Psoas muscle (tissue), 8 donors: ENCODE measurements at places on chromosomes 5 and 9.

- no peak for DNase-seq
Measured at GRCh38 chr5:151820271-151820670, 48.5 kb downstream of the G3BP1 start.

DNA sequence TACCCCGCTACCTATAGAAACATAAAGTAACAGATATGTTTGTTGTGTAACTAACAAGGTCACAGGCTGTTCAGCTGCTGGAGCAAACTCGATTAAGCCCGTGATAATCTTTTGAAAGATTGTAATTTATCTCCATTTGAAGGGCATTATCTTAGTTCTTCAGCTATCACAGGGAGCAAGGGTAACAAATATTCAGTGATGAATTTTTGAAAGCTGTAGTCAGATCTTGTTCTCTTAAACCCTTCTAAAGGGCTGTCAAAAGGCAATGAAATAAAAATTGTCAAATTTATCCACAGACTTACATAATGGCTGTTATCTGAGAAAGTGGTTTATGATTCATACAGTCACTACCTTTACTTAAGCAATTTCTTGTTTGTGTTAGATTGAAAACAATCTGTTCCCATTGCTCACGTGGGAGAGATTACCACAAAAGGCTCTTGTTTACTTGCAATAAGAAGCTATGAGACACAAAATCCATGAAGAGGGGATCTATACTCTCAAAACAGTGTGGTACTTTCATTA, 78.3 kb upstream of the ZNF608 start:
- DNase-seq, result no peak

DNA sequence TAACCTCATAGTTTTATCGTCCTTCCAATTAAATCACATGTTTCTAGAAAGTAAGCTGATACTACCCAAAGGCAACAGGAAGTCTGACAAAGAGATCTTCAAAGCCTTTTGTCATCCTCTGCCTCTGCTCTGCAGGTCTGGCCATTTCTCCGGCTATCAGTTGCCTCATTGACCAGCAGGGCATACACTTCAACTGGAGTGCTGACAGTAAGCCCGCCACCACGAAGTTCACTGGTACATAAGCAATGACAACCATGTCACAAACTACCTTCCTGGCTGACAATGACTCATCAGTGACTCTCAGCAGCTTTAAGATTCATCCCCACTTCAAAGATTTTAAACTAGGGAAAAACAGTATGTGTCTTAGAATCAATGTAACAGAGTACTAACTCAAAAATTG, 20.6 kb downstream of the SPTLC1 start:
- DNase-seq, result no peak

- no peak for DNase-seq
Measured at GRCh38 chr9:124686918-124687317, 84.2 kb downstream of the NR6A1 start.

DNA sequence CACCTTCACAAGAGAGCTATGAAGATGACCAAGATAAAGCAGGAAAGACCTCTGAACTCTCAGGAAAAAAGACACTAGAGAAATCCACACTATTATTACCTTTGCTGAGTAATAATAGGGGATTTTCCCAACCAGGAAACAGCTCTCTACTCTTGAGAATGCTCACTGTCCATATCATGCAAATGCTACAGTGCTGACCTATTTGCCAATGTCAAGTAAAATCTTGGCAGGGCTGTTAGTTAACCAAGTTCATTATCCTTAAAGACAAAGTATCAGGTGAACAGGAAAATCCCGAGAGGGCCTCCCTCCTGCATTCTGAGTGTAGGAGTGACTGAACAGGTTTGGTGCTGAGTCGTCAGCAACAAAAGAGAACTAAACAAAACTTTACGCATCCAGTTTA, 306.6 kb downstream of the ACTL7B start:
- DNase-seq, result no peak

DNA sequence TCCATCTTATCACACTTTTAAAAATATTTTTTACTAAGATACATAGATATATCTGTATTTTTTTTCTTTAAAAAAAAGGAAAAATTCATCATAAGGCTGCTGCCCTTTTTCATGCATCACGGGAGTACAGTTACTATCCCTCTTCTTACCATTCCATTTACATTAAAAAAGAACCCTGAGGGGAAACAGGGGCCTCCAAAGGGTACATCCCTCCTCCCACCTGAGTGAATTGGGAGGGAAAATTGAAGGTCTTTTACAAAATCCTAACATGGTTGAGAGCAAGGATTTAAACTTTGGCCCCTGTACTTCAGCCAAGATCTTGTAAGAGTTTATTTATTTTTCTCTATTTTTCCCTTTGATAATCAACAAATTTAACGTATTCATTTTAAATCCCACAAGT, 319.2 kb downstream of the MLLT3 start:
- DNase-seq, result no peak

DNA sequence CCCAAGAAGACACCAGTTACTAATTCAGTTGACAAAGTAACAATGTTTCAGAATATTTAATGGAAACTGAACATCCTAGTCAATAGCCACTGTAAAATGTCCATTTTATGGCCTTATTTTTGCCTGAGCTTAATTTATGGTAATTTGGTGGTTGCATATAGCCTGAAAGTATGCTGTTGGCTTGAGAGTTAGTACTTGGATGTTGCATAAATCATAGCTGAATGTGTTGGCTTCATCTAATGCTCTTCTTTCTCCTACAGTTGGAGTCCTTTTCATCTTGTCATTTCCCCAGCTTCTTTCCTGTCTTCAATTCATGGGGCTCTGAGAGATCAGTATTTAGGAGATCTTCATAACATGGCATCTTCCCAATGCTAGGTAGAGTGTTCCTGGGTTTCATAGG, 164.6 kb downstream of the MAT2B start:
- no peak for DNase-seq

DNA sequence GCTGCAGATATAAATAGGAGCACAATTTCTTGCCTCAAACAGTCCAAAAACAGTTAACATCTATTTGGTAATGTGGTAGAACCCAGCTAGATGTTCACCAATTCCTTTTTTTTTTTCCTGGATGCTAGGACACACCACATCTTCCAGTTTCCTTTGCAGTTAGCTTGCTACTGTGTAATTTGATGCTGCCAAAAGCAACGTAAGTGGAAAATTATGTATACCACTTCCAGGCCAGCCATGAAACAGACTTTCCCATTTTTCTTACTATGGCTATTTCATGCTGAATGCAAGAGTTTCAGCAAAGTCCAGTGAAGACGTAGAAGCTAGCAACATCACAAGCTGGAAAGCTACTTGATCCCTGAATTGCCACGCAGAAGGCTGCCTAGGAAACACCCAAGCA, 667.2 kb downstream of the TLE1 start:
- DNase-seq, result no peak

DNA sequence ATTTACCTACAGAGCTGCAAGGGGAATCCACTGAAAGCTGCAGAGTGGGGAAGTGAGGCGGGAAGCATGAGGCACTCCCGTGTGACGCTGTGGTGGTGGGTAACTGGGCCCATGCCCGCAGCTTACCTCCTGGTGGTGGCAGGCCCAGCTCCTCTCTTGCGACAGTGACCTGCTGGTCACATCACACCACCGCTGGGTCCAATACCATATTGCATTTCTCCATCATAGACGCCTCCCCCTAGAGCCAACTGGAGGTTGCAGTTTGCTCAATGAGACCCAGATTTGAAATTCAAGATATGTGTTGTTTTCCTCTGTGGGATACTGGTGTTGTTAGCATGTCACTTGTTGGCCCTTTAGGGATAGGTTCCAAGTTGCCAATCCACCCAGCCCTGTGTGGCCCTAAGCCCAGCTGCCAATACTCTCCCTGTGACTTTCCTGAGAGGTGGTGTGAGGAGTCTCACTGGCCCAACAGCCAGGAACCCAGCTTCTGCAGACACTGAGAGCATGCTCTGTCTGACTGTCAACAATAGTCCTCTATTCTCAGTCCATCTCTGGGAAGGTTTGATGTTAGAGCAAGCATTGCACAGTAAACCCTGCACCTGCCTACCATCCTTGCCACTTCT, 428.3 kb downstream of the GADD45G start:
- DNase-seq, result no peak

GRCh38 chr5:103467831-103468230, 94.8 kb downstream of the NUDT12 start:
- DNase-seq, result no peak
